ENCODE measurements at places on chromosomes 5 and 9. TPM values are rescaled to one million over a fixed set of nuclear protein-coding genes. Genes with fewer than 3 reads are reported as not detected.
A peak's percentile ranks its signal among the peaks of the same experiment; 100 is the strongest.

DNA sequence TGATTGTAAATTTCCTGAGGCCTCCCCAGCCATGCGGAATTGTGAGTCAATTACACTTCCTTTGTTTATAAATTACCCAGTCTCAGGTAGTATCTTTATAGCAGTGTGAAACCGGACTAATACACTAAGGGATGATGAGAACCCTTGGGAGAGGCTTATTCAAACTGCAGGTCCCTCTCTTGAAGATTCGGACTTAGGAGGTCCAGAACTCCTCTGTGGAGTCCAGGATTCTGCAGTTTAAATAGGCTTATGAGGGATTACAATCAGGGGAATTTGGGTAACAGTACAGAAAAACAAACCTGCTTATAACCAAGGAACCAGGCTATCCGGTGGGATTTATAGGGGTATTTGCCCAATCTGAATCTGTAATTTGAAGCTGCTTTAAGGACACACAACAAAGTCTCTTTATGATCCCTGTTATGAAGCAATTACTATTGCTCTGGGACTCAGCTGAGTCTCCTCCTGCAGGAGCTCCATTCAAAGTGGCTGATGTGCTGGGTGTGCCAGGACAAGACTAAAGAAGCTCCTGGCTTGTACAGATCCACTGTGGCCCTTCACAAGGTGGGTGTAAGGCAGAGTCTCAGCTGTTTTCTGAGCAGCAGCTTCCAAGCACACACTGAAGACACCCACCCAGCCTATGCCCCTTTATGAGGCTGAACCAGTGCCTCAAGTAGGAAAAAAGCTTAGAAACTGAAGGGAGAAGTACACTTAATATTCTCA is 41.8 kb upstream of the LHFPL2 start:
- DNase-seq: no peak

DNA sequence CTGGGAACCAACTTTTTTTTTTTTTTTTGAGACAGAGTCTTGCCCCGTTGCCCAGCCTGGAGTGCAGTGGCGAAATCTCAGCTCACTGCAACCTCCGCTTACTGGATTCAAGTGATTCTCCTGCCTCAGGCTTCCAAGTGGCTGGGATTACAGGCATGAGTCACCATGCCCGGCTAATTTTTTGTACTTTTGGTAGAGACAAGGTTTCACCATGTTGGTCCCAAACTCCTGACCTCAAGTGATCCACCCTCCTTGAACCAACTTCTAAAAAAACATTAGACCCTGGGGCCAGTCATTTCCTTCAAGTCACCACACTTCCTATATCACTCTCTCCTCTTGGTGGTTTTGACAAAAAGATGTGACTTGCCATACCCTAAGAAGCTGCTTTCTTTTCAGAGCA is 10.9 kb upstream of the SHROOM1 start:
- no peak for DNase-seq

ABLIM3 gene
- 7.3 TPM for total RNA-seq

GRCh38 chr5:52800394-52801213 is 12.9 kb downstream of the ITGA1 start:
- peak; percentile 74 for DNase-seq

- DNase-seq: no peak
These were observed 777.0 kb upstream of the WWC1 start for GRCh38 chr5:167514461-167514860.

KIAA1958 gene
- total RNA-seq: 10.1 TPM

DNA sequence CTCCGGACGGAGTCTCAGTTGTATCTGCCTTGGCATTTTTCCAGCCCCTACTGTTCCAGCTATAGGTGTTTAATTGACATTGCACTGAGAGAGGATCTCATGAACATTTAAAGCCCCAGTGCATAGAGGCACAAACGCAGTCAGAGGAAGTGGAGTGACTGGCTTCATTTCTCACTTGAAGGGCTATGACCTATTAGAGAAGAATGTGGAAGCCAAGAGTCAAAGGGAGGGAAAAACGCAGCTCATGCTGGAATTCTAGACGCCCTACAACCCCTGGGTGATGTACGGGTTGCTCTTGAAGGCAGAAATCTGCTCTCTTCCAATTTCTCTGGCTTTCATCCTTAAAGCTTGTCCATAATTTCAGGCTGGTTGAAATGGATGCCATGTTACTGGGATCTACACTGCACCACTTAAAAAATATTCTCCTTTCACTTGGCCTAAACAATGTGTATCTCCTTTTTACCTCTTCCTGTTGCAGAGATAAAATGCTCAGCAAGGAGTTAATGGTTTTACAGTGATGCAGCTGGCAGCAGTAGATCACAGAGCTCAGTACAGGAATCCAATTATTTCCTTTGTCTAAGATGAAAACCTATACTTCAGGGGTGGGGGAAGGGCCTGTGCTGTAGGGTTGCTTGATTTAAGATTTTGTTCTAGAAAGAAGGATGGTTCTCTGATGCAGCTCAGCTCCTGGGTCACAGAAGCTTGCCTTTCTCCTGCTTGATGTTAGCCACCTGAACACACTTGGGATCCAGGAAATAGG is 61.8 kb upstream of the MAMDC2 start:
- DNase-seq: no peak

- no peak for DNase-seq
These were observed 94.2 kb downstream of the CRB2 start for GRCh38 chr9:123450098-123450770.

- DNase-seq: no peak
These were observed 33.9 kb upstream of the ARHGAP26 start for GRCh38 chr5:142736247-142736632.

- DNase-seq: no peak
These were observed 24.4 kb downstream of the IQGAP2 start for GRCh38 chr5:76427206-76428140.

MARCHF11 gene
- total RNA-seq: not detected

DNA sequence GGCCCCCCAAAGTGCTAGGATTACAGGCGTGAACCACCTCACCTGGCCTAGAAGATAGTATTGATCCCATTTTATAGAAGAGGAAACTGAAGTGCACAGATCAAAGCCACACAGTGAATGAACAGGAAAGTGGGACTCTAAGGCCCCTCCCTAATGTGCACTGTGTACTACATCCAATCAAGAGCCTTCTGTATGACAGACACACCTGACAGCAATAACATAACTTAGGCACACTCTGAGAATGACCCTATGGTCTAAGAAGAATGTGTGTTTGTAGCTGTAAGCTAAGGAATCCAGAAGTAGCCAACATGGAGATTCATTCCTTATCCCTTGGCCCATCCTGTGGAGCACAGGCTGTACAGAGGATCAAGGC is 271.2 kb downstream of the SMARCA2 start:
- DNase-seq: no peak

FABP6 gene
- 55.7 TPM for total RNA-seq
